ENCODE measurements at places on chromosomes 2 and 18.
A peak's percentile ranks its signal among the peaks of the same experiment; 100 is the strongest.

GRCh38 chr2:207974216-207974605 lies 51.1 kb downstream of the PLEKHM3 start:
- no peak for DNase-seq

DNA sequence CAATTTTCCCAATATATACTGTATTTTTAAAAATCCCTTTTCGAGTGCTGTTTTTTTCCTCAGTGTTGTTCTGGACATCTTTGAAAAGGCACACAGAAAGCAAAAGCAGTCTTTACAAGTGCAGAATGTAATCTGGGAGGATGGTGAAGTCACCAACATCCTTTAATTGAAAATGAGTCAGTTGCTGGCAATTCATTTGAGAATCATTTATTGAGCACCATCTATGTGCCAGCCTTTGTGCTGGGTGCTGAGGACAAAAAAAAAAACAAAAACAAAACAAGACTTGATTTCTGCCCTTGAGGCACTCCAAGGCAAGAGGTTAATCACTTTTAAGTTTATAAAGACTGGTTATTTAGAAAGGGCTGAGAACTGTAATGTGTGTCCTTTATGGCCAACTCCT lies 46.7 kb upstream of the ACVR1 start:
- no peak for DNase-seq

DNA sequence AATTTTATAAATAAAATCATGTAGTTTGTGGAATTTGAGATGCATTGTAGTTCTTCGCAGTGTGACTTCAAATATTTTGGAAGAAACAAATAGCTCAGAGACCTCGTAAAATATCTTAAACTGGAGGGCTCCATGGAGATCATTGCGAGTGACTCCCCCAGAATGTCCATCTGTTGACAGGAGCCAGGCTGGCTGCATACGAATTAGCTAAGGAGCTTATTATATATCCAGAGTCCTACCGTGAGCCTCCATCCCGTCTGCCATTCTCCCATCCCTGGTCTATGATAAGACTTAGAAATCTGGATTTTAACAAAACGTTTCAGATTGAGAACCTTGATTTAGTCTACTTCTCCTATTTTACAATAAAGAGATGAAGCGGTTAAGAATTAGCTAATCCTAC lies 80.2 kb downstream of the MSH2 start:
- DNase-seq: no peak

- DNase-seq: no peak
Measured at GRCh38 chr2:224894356-224894755, 147.9 kb downstream of the DOCK10 start.

- peak; percentile 68 for DNase-seq
Measured at GRCh38 chr2:239326831-239327535, 73.8 kb downstream of the HDAC4 start.

DNA sequence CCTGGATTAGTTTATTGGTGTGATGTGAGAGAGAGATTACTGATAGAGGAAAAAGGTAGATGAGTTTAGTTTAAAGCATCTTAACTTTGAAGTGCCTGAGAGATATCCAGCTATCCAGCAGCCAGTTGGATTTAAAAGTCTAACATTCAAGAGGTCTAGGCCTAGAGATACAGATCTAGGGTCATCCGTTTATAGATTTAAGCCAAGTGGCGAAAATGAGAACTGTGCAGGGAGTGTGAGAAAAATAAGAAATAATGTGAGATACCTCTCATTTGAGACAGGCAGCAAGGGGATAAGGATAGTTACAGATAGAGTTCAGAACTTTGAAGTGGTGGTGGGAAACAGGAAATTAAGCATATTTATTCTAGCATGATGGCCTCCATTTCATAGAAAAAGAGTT lies 5.3 kb upstream of the ORC2 start:
- DNase-seq: no peak

DNA sequence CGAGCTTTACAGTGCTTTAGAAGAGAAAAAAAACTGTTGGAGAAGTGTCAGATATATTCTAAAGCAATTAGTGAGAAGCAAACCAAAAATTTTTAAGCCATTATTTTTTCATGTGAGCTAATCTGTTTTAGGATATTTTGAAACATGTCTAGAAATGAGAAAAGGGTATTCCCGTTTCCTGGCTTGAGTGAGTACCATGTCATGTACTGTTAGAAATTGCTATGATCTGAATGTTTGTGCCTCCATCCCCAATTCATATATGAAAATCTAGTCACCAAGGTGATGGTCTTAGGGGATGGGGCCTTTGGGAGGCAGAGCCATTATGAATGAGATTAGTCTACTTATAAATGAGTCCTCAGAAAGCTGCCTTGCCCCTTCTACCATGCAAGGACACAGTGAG lies 493.3 kb upstream of the GCFC2 start:
- DNase-seq: no peak

DNA sequence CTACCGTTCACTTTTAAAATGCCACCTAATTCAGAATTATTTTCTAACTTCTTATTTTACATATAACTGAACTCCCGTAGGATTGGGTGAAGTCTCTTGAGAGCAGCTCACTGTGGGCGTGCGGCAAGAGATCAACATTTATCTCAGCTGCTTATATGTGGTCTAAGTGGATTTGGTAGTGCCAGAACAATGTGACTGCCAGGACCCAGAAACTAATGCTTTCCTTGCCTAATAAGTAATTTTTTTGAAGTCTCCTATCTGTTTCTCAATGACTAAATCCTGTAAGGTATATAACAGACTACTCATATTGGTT lies 11.2 kb upstream of the NFE2L2 start:
- no peak for DNase-seq

DNA sequence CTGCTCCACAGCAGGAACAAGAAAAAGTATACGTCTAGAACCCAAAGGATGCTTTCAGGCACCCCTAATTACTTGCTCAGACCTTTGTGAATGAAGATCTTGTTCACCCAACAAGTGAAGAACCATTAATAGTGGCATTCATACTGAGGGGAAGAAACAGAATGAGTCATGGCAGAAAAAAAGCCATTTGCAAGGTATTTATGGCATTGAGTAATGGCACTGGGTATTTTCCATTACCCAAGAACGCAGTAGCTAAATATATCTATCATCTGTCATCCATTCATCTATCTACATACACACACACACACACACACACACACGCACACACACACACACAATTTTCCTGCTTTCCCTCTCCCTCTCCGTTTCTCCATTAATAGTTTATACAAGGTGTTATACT lies 56.4 kb upstream of the XIRP2 start:
- no peak for DNase-seq

- DNase-seq: no peak
Measured at GRCh38 chr2:179274749-179275148, 10.1 kb upstream of the SESTD1 start.

- DNase-seq: no peak
Measured at GRCh38 chr18:31789409-31789808, 28.7 kb upstream of the SLC25A52 start.

- DNase-seq: no peak
Measured at GRCh38 chr2:128489526-128490273, 171.0 kb upstream of the HS6ST1 start.
